ENCODE measurements at places on chromosomes 7 and 10.

DNA sequence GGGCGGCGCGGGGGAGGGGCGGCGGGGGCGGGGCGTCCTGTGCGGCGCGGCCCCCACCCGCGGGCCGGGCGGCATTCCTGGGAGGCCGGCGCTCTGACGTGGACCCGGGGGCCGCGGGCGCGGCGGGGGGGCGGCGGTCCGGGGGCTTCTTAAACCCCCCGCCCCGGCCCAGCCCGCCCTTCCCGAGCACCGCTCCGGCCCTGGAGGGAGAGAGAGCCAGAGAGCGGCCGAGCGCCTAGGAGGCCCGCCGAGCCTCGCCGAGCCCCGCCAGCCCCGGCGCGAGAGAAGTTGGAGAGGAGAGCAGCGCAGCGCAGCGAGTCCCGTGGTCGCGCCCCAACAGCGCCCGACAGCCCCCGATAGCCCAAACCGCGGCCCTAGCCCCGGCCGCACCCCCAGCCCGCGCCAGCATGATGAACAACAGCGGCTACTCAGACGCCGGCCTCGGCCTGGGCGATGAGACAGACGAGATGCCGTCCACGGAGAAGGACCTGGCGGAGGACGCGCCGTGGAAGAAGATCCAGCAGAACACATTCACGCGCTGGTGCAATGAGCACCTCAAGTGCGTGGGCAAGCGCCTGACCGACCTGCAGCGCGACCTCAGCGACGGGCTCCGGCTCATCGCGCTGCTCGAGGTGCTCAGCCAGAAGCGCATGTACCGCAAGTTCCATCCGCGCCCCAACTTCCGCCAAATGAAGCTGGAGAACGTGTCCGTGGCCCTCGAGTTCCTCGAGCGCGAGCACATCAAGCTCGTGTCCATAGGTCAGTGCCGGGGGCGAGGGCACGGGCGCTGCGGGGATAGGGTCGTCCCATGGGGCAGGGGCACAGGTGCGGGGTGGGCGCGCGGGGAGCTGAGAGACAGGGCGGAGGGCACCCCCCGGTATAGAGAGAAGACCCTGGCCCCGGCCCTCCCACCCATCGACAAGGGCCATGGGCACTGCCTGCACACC lies at the start of gene FLNC:
TSS of gene FLNC (plus strand) at position 176 of the 947 bp plus-strand sequence. CDS start at position 408, 232 bp downstream.
- peak; percentile 71 for DNase-seq

- DNase-seq: peak; percentile 15
Observed at GRCh38 chr7:134083766-134084487, 43.2 kb upstream of the LRGUK start.

DNA sequence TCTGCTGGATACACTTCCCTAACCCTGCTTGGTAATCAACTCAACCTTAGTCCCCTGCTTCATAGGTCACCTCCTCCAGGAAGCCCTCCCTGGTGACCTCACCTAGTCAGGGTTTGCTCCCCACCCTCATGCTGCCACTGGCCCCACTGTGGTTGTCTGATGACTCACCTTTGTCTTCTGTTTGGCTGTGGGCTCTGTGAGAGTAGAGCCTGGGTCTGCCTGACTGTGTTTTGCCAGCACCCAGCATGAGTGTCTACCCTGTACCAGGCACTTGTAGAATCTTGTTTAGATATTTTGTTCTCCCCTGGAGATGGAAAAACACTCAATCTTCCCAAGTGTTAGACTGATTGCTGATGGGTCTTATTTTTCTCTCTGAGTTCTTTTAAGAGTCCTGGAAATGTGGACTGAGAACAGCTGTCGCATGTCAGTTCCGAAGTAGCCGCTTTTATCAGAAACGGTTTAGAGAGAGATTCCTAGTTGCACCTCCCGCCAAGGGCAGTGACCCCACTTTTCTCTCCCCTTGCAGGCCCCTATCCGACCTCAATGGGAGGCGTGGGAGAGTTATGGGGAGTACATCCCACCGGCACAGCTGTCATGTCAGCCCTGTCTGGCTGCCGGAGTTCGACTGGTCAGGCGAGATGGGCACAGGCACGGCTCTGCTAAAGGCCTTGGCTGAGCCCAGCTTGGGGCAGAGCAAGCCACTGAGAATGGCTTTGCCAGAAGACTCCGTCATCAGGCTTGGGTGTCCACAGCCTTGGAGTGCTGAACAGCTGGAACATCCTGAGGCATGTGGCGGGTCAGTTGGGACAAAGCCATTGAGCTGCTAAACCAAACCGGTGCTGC lies 134.3 kb downstream of the GRK5 start:
- DNase-seq: peak; percentile 91

DNA sequence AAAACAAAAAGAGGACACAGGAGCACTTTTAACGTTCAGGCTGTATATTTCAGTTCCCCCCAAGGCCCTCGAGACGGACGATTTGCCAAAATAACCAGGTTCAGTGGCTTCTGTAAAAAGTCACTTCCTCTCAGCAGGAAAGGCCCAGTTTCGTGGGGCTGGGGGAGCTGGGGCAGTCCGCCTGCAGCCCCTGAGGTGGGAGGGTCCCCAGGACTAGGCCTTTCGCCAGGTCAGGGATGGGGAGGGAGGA lies 28.8 kb downstream of the WDR86 start:
- no peak for DNase-seq

GRCh38 chr7:92797693-92798092 lies 38.7 kb downstream of the CDK6 start:
- peak; percentile 54 for DNase-seq

GRCh38 chr7:34672430-34672829 lies 14.4 kb downstream of the NPSR1 start:
- peak; percentile 4 for DNase-seq

- DNase-seq: no peak
Observed at GRCh38 chr7:25359471-25360059, 131.3 kb upstream of the NPVF start.

DNA sequence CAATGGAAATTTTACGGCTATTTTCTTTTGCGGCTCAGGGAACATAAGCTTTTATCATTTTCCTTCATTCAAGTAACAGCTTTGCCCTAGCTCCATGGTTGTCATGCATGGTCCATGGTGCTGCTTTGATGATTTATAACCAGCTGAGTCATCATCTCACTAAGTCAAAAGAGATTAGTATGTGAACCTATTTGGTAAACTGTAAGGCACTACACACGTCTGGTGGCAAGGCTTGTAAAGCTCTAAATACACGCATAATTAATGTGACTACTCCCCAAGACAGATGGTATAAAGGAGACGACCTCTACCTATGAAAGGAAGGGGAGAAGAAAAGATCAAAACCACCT lies 340.2 kb downstream of the KCNMA1 start:
- DNase-seq: peak; percentile 34

GRCh38 chr10:5622186-5622960 lies 44.0 kb downstream of the ASB13 start:
- no peak for DNase-seq

- DNase-seq: no peak
Observed at GRCh38 chr10:48782386-48782785, 97.7 kb downstream of the WDFY4 start.

DNA sequence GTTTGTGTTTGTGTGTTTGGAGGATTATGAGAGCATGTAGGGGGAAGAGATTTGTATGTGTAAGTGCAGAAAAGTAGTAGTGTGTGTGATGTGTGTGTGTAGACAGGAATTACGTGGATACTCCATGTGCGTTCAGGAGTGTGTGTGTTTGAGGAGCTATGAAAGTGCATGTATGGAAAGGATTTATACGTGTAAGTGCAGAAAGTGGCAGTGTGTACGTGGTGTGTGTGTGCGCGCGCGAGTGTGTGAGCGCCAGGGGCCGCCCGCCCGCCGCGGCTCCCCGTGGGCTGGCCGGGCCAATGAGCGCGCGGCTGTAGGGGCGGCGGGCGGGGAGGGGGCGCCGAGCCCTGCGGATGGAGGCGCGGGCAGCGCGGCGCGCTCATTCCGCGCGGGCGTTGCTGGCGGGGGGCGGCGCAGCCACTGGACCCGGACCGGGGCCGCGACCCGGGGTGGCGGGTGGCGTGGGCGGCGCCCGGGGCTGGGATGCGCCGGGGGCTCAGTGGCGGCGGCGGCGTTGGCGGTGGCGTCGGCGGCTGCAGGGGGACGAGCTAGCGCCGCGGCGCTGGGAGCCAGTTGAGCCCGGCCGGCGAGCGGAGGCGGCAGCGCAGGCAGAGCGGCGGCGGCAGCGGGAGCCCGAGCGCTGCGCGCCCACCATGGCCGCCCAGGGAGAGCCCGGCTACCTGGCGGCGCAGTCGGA lies at the start of gene BICC1:
TSS of gene BICC1 (plus strand) at position 382 of the 697 bp plus-strand sequence. CDS start at position 654, 272 bp downstream.
- DNase-seq: peak; percentile 63

GRCh38 chr7:137165241-137165640 lies 178.3 kb downstream of the PTN start:
- no peak for DNase-seq
